ENCODE measurements at places on chromosomes 6 and 20. TPM values are rescaled to one million over a fixed set of nuclear protein-coding genes. Genes with fewer than 3 reads are reported as not detected.
A peak's percentile ranks its signal among the peaks of the same experiment; 100 is the strongest.

DNA sequence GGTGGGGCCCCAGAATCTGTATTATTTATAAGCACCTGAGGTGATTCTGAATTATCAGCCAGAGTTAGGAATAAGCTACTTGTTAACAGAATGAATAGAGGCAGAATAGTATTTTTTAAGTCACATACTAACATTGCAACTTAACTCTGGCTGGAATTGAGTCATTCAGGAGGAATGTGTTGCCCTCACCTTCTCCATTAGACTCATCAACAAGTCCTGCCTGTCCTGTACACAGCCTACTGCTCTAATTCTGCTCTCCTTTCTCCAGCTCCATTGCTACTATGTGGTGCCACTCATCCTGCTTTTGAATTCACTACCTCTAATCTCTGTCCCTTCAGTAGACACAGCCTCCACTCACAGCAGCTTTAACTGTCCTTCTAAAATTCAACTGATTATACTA, 669.4 kb downstream of the DHX35 start:
- H3K4me1 ChIP-seq = no peaks in the 10 kb centered on the region
- H3K36me3 ChIP-seq = no peaks in the 10 kb centered on the region
- H3K27ac ChIP-seq = no peak overlapping the region
- H3K4me3 ChIP-seq = no peak overlapping the region

GRCh38 chr6:27839626-27840475, 72.3 kb downstream of the OR2B2 start:
- DNase-seq = peak; percentile 36
- H3K4me1 ChIP-seq = peaks cover 27% of the 10 kb centered on the region
- H3K4me3 ChIP-seq = peak overlapping the region; percentile 95
- H3K27me3 ChIP-seq = no peaks in the 10 kb centered on the region

HLA-DPB1 gene
- 921 TPM for polyA plus RNA-seq

COX7A2 gene
- 83.8 TPM for polyA plus RNA-seq

- peaks cover 64% of the 10 kb centered on the region for H3K4me1 ChIP-seq
- H3K27me3 ChIP-seq = no peaks in the 10 kb centered on the region
- peak; percentile 86 for DNase-seq
- peak overlapping the region; percentile 94 for H3K27ac ChIP-seq
- no peaks in the 10 kb centered on the region for H3K36me3 ChIP-seq
- H3K4me3 ChIP-seq = no peak overlapping the region
These were observed 21.6 kb upstream of the MCM3 start for GRCh38 chr6:52305948-52306767.

ZNF334 gene
- 0.27 TPM for polyA plus RNA-seq

DNA sequence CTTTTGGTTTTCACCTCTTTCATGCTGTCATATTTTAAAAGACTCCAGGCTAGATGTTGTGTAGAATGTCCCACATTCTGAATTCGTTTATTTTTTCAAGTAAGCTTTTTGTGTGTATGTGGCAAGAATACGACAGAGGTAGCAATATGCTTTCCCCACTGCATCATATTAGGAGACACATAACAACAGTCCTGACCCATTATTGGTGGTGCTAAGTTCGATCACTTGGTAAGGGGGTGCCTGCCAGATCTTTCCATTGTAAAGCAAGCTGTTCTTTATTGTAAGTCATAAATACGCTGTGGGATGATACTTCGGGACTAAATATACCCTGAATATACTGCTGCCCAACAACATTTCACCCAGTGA, 588 bp upstream of the NCOA3 start:
- H3K27ac ChIP-seq = peak overlapping the region; percentile 90
- no peaks in the 10 kb centered on the region for H3K27me3 ChIP-seq
- H3K36me3 ChIP-seq = no peaks in the 10 kb centered on the region
- H3K4me3 ChIP-seq = peak overlapping the region; percentile 90
- H3K4me1 ChIP-seq = peaks cover 27% of the 10 kb centered on the region

DNA sequence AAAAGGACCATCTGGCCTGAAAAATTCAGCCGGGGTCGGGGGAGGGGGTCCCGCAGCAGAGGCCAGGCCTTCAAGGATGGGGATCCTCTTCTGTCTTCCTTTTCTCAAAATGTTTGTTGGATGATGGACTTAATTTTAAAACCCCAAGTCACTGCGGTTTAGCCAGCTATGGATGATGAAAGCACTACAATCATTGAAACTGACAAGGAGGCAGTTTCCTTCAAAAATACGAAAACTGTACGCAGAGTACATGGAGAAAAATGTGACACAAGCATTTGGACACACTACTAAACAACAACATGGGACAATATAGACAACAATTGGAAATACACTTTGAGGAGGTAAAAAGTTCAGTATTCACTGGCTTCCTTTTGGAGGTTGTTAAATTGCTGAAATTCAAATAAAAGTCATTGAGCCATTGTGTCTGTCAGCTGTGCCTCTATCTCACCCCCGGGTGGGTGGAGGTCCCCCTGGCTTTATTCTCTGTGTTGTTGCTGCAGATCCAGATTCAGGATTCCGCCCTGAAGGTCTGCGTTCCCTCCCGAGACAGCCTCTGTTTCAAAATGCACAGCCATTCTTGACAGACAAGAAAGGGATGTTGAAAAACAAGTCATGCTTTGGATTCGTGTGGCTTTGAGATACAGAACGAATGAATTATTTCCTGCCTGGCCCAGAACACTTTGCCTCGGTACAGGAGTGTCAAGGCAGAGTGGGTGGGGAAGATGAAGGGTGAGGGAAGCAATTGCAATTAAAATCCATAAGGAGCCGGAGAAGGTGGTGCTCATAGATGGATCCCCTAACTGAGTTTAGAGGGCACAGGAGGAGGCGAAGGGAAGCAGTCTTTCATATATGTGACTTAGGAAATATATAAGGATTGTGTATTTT, 118.2 kb downstream of the TTLL2 start:
- H3K36me3 ChIP-seq = no peaks in the 10 kb centered on the region
- no peak for DNase-seq
- peaks cover 5% of the 10 kb centered on the region for H3K27me3 ChIP-seq
- H3K4me1 ChIP-seq = no peaks in the 10 kb centered on the region
- H3K4me3 ChIP-seq = no peak overlapping the region
- no peak overlapping the region for H3K27ac ChIP-seq

GRCh38 chr20:1657556-1658334, at the start of gene SIRPG:
SIRPG (minus strand) TSS chr20:1657779; CDS start chr20:1657714, 65 bp downstream.
- no peaks in the 10 kb centered on the region for H3K36me3 ChIP-seq
- DNase-seq = no peak
- H3K4me3 ChIP-seq = no peak within 1 kb of the TSS
- H3K27me3 ChIP-seq = no peaks in the 10 kb centered on the region

CALHM4 gene
- not detected for polyA plus RNA-seq

ADGB gene
- polyA plus RNA-seq = not detected

- peak; percentile 20 for DNase-seq
- peak overlapping the region; percentile 30 for H3K4me3 ChIP-seq
- peaks cover 7% of the 10 kb centered on the region for H3K4me1 ChIP-seq
These were observed 45.7 kb upstream of the MCUR1 start for GRCh38 chr6:13859871-13860555.

DNA sequence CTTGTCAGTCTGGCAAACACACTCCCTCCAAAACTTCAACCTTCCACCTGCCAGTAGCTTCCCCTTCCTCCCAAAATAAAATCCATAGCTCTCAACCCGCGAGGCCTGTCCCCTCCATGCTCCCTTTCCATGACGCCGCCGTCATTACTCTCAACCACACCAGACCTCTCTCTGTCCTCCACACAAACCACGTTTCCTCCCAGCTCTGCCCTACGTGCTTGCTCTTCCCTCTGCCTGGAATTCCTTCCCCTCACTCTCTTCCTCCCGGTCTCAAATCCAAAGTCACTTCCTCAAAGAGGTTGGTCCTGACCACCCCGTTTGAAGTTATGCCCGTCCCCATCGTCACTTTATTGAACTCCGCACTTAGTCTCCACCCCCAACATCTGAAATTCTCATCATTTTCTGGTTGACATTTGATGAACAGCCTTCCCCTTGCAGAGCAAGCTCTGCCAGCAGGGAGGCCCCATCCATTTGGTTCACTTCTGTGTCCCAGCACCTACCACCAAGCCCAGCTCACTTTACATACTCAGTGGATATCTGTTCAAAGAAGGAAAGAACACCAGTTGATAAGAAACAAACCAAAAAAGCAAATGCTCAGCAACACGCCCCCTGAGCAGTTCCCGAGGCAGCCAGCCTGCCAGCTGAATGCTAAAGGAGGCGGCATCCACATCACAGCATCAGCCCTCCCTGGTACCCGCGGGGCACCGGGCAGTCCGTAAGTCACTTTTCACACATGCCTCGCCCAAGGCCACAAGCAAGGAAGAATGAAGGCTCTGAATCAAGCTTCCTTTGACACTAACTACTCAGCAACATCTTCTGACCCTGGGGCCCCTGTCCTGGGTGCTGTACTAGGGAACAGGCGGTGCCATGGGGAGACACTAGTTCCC, 125.0 kb downstream of the NFATC2 start:
- no peak overlapping the region for H3K4me3 ChIP-seq
- H3K36me3 ChIP-seq = peaks cover 13% of the 10 kb centered on the region
- no peak for DNase-seq
- peaks cover 48% of the 10 kb centered on the region for H3K4me1 ChIP-seq
- no peak overlapping the region for H3K27ac ChIP-seq

DNA sequence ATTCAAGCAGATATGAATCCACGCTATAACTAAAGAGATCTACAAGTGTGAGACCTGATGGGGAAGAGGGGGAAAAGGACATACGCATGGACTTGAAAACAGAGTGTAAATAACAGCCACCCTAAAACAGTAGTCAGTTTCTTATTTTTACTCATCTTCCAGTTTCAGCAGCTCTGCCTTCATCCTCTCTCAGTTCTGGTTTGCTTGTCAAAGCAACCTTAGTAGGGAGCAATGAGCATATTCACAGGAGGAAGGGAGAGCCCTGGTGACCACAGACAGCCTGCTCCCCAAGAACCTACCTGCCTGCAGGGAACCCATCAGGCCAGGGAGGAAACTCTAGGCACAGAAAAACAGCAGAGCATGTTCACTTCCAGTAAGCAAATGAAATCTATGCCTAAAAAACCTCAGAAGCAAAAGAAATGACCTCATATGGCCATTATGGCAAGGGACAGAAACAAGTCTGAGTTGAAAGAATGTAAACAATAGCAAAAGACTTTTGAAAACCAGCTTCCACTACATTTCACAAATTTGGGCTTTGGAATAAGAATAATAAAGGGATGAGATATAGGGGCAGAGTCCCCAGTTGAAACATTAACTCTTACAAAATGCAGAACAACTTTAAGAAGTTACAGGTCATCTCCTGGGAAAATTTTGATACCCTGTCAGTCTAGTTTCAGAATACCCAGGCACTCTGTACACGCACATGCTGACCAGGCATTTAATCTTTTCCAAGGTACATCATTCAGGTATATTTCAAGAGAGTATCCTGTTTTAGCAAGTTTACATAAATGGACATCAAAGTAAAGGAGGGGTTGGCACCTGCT, 120.8 kb upstream of the BCLAF1 start:
- H3K27ac ChIP-seq = no peak overlapping the region
- no peaks in the 10 kb centered on the region for H3K4me1 ChIP-seq
- H3K4me3 ChIP-seq = no peak overlapping the region
- DNase-seq = no peak
- H3K27me3 ChIP-seq = no peaks in the 10 kb centered on the region

KCNK16 gene
- not detected for polyA plus RNA-seq

PSMB1 gene
- 134 TPM for polyA plus RNA-seq

DNA sequence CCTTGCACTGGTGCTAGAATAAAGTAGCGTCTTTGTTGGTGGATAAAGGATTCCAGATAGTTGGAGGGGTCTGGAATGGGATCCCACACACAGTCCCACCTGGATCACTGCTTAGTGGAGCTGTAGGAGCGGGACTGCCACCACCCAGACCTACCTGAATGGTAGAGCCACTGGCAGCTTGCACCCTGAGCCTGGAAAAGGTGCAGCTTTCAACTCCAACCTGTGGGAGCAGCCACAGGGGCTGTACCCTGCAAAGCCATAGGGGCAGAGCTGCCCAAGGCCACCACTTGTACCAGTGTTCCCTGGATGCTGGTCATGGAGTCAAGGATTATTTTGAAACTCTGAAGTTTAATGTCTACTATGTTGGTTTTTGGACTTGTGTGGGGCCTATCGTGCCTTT, 26.9 kb downstream of the VTA1 start:
- no peak overlapping the region for H3K4me3 ChIP-seq
- no peaks in the 10 kb centered on the region for H3K4me1 ChIP-seq
- no peak overlapping the region for H3K27ac ChIP-seq
- H3K36me3 ChIP-seq = peaks cover 68% of the 10 kb centered on the region
- H3K27me3 ChIP-seq = no peaks in the 10 kb centered on the region

BNIP5 gene
- 0.09 TPM for polyA plus RNA-seq

SFT2D1 gene
- polyA plus RNA-seq = 53.8 TPM

All from B cell (primary cell).